ENCODE measurements at places on chromosomes 2 and 18.
A peak's percentile ranks its signal among the peaks of the same experiment; 100 is the strongest.

DNA sequence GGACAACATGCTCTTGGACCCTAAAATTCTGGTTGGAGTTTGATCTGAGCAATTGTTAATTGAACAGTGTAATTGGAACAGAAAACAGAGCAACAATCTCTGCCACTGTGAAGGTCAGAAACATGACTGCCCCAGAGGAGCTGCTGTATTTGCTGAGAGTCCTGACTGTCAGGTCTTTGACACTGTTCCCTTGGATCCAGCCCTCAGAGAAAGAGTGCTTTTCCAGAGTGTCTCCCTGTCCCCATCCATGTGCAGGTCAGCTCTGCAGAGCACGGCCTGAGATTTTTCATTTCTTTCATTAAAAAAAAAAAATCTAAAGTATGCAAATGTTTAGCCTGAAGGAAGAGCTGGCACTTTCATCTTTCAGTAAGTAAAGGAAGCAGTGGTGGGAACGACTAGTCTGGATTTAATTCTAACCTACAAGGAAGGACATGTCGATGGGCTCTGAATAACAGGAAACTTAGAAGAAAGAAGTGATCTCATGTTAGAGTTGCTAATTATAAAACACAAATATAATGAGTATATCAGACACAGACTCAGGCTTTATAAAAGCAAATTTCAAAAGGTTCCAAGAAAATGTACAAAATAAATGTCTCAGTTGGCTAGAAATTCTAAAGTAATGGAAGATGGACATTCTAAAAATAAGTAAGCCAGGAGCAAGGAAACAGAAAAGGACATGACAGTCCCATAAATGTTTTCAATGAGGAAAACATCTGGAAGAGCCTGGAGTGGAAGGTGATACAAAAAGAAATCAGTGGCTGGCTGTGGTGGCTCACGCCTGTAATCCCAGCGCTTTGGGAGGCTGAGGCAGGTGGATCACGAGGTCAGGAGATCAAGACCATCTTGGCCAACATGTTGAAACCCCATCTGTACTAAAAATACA lies 876.5 kb downstream of the EPHA4 start:
- DNase-seq = no peak

GRCh38 chr18:58525517-58525916 lies 103.4 kb downstream of the ALPK2 start:
- no peak for DNase-seq

DNA sequence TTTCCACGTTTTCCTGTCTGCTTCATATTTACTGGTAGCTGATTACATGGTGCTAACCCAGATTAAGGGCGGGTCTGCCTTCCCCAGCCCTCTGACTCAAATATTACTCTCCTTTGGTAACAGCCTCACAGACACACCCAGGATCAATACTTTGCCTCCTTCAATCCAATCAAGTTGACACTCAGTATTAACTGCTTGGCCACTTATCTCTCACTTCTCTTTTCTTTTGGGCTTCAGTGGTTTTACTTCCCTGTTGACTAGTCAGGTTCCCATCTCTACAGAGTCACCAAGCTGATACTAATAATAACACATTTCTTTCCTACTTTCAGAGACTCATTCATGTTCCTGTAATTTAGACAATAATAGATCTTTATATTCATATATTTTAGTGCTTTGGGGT lies 302.2 kb upstream of the MAP2 start:
- DNase-seq = no peak

DNA sequence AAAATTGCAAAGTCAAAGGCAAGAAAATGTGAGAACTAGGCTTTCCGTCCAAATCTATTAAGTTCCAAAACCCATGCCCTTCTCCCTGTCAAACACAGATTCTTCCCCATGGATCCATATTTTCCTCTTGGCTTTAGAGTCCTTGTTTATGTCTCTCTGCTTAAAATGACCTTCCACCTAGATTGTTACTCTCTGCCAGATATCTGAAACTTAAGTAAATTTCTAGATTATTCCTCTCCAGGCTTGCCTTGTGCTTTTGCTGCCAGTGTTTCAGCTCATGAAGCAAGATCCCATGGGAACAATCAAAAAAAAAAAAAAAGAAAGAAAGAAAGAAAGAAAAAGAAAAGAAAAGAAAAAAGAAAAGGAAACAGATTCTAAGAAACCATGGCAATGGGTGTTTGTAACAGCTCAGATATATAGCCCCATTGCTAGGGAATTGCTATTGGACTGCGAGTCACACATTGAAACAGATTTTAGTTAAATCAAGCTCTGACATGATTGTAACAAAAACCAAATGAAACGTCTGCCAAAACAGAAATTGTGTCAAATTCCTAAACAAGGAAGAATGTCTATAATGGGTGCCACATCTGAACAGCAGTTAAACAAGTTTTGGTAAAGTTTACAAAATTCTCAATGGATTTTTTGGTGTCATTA lies 660.7 kb upstream of the CNTNAP5 start:
- DNase-seq = no peak

- no peak for DNase-seq
Measured at GRCh38 chr18:52045946-52046675, 293.9 kb upstream of the DCC start.

DNA sequence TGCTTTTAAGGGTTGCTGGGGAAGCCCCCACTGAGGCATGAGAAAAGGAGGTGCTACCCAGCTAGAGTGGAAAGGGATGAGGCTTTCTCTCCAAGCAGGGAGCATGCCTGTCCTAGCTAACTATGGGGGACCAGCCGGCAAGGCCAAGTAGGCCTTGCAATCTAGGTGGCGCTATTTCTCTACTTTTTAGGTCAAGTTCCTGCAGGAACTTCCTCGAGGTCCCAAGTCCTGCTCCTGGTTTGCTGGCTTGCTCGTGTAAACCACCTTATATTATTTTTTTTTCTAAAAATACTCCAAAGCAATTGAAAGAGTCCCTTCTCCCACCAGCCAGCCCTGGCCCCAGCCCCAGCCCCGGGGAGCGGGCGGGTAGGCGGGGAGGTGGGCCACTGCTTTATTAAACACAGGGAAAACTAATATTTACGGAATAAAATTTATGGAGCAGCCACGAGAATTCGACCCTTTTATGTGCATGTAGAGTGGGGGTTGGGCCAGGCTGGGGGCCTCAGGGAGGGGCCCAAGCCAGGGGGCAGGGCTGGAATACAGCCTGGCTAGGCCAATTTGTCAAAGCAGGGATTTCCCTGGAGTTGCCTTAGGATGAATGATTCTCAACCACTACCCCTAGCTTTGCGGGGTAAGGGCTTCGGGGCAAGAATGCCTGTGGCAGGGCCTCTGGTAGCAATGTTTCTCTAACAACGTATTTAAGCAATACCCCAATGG lies 12.8 kb upstream of the IHH start:
- DNase-seq = peak; percentile 64

GRCh38 chr2:131493199-131493968 lies 1.2 kb upstream of the MZT2A start:
- peak; percentile 17 for DNase-seq

- DNase-seq = no peak
Measured at GRCh38 chr2:62347563-62348270, 151.8 kb downstream of the B3GNT2 start.

DNA sequence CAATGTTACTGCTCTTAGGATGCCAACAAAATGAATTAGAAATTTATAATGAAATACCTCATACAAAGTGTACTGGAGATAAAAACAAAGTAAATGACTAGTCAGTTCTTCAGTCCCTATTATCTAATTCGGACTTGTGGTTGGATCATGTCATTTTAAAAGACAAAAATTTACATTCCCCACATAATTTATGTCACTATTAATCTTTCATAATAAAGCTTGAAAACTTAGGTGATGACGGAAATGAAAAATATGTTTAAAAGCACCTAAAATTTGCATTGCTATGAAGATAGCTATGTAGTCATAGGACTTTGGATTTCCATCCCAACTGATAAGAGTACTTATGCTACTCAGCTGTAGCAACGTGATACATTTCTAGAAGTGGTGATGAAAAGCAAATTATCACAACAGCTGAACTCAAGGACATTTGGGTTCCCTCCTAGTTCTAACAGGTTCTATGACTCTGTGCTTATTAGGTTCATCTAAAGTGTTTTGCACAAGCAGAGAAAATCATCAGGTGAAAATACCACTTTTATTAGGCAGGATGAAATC lies 58.4 kb downstream of the LRPPRC start:
- no peak for DNase-seq

GRCh38 chr18:10661317-10661716 lies 135.5 kb downstream of the NAPG start:
- DNase-seq = no peak

DNA sequence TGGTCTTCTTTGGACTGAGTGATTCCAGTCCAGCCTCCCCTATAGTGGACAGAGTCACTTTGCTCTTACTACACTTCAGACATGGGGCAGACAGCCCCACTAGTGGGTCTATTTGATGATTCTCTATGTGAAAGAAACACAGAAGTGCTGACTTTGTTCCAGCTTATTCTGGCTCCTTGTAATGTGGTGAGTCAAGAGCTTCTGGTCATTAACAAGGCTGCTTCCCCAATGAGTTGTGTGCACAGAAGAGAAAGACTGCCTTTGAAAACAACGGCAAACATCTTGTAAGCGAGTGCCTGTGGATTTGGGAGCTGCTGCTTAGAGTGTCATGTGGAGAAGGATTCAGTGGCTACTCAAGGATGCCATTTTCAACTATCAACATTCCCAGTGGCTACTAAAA lies 39.1 kb downstream of the RMC1 start:
- no peak for DNase-seq

DNA sequence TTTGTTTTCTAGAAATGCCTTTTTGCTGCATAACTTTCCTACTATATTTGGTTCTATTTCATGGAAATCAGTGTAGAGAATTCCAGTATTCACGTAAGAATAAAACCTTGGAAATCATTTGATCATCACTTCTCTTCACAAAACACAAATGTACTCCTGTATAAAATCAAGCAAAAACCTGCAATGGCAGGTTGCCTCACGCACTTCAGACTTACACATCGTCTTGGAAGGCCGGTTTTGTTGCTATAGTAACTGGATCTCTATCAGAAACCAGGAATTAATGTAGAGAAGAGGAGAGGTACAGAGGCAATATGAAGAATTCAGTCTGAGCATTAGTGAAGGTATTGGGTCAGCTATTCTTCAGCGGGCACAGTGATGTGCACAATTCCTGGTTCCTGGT lies 370.7 kb upstream of the CYRIA start:
- DNase-seq = no peak

DNA sequence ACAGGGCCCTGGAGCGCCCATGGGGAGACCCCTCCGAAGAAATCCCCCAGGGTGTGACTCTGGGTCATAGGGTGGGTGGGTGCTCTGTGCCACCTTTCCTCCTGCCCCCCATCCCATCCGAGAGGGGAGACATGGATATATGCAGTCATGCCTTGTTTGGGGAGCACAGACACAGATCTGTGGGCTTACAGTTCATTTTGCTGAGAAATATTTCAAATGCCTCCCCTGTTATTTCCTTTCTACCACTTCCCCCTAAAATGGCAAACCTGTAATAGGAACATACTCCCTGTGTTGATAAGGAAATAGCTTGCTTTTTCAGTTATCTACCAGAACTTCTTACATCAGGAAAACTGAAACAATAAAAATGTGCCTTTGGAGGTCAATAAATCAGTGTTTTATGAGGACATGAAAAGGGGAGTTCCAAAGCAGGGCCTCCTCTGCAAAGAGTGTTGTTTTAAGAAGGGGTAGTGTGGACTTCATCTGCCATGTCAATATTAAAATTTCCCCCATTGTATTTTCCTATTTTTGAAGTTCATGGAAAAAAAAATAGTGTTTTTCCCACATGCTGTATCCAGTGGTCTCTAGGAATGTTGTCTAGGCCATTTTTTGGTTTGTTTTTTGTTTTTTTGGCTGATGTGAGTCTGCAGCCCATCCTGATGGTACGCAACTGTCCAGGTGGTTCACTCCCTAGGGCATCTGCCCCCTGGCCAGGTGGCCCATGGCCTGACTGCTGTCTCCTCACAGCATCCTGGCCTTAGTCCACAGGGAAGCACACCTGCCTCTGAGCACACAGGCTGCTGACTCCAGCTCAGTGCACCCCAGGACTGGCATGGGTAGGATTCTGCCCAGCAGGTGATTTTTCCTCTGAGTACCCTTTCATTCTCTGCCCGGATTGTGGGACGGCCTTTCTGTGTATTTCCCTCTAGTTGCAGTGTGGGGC lies 3.7 kb downstream of the TNFRSF11A start:
- DNase-seq = no peak

DNA sequence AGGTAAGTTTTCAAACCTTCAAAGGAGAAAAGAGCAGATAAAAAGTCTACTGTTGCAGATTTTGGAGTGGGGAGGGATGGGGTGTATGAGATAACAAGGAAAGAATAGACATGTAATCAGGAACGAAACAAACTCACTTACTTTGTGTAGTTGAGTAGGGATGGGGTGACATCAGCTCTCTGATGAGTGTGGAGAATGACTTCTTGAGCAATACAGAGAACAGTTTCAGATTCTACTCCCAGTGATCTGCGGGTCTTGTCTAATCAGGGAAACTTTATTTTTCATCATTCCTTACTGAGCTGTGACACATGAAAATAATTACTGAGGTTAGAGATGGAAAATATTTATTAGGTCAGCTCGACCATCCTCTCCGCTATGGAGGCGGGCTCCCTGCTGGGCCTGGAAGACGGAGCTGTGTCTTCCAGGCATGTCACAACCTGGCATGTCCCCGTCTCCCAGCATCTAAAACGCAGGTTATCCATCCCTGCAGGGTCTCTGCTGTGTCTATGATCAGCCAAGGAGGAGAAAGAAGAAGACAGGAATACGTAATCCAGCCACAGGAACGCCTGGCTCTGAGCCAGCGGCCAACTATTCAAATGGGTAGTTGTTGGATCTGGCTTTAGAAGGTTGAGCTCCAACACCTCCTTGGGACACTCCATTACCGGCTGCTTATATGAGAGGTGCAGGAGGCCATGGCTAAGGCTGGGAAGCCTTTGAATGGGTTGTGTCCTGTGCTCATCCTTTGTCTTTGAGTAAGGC lies 99.0 kb upstream of the SATB2 start:
- DNase-seq = no peak

GRCh38 chr18:38932752-38933151 lies 1367.2 kb upstream of the CELF4 start:
- no peak for DNase-seq

- no peak for DNase-seq
Measured at GRCh38 chr18:36300211-36300610, 2.7 kb downstream of the FHOD3 start.

- DNase-seq = no peak
Measured at GRCh38 chr2:11437602-11438001, 28.4 kb downstream of the E2F6 start.

GRCh38 chr2:100986157-100986556 lies 15.9 kb upstream of the RPL31 start:
- no peak for DNase-seq

- DNase-seq = no peak
Measured at GRCh38 chr2:79578952-79579351, 66.1 kb downstream of the CTNNA2 start.

All from OCI-LY7 (cell line).